ENCODE measurements at places on chromosomes 12 and 14.

GRCh38 chr12:7503686-7504415, at the start of gene CD163:
Gene CD163 (minus strand): TSS chr12:7503777. CDS start chr12:7503690, 87 bp downstream.
- no peak for DNase-seq

- no peak for DNase-seq
Measured at GRCh38 chr14:104852280-104852663, 12.8 kb upstream of the CEP170B start.

GRCh38 chr14:93303659-93304058, 29.2 kb downstream of the BTBD7 start:
- no peak for DNase-seq

- no peak for DNase-seq
Measured at GRCh38 chr12:2494486-2495192, 300.1 kb upstream of the FKBP4 start.

- no peak for DNase-seq
Measured at GRCh38 chr12:120917748-120918147, 13.6 kb upstream of the SPPL3 start.

DNA sequence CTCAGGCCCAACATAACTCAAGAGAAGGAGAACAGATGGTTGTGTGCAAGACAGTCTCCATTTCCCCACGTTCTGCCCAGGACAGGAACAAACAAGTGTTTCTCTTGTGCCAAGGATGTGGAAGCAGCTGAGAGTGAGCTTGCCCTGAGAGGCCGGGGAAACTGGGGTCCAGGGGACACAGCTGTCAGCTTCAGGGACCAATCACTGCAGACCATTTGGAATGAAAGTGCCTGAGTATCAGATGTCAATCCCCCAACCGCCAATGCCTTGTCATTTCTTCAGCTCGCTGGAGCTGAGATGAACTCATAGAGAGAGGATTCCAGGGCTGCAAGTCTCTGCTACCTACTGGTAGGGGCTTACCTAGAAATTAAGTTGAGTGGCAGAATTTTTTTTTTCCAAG, 71.9 kb upstream of the METAP2 start:
- DNase-seq, result peak; percentile 26

DNA sequence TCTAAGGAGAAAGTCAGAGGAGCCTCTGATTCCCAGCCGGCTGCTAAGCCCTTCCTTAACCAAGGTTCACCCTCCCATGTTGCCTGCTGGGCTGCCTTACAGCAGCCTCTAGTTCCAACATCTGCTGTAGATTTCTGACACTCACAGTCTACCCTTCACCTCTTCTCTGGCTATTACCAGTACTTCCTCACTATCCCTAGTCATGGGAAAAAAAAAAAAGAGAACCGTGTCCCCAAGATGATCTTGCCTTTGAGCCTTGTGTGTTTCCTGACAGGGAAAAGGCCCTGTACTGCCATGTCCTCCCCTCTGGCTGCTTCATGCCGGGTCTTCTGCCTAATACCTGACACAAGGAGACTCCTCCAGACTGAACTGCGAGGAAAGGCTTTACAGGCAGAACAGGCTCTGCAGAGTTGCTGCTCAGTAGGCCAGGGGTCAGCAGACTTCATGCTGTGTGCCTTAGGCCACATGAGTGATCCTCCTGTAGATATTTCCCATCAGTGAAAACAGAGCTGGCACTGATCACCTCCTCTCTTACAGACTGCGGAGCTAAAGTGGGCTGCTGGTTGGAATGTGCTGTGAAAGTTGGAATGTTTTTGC, 46.8 kb downstream of the PRKCH start:
- peak; percentile 22 for DNase-seq

GRCh38 chr12:124921200-124922031, 7.0 kb upstream of the UBC start:
- peak; percentile 69 for DNase-seq

GRCh38 chr14:102071283-102071998, 15.4 kb downstream of the HSP90AA1 start:
- no peak for DNase-seq

DNA sequence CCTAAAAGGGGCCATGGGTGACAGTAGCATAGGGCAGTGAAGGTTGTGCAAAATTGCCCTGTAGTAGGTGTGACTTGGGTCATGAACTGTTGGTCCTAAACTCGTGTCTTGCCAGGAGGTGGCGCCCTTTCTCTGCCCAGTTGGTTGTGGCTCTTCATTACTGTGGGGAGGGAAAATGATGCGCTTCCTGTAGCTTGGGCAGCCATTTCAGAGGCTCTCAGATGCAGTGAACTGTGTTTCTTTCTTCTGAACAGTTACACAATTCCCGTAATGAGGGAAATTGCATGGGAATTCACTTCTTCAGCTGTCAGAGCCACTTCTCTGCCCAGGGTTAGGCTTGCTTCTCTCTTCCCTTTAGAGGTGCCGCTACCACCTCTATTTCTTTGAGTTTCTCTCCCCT, 148.1 kb upstream of the NRXN3 start:
- peak; percentile 87 for DNase-seq

DNA sequence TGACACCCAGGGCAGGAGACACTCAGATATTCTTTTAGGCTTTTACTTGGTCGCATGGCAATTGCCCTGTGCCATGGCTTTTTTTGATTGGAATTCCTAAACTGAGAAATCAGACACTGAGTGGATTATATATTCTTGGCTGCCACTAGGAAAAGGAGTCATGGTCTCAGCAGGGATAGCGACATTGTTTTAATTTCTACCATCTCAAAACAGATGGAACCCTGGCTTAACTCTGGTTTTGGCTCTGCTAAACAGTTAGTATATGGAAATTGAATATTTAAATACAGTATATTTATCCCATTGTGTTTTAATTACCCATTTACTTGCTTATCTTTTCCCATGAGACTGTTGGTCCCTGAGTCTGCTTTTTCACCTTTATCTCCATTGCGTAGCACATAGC, 84.0 kb downstream of the DACT1 start:
- no peak for DNase-seq

GRCh38 chr12:124496584-124496983, 70.8 kb downstream of the NCOR2 start:
- no peak for DNase-seq

- no peak for DNase-seq
Measured at GRCh38 chr12:119397540-119397939, 63.0 kb downstream of the CCDC60 start.

DNA sequence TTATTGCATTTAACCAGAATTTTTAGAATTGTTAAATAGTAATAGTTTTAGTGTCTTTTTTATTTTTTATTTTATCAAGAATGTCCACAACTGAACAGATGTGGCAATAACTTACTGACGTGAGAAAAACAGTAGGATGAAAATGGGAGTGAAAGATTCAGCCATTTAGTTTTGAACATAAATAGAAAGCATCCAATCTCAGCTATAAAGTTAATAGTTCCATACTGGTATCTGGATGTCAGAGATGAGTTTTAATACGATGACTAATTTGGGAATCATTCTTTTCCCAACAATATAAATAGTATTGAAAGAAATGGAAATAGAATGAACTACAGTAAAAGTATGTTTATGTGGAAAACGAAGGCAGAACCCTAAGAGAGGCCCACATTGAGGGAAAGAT, 159.4 kb downstream of the EPS8 start:
- DNase-seq, result no peak

GRCh38 chr14:92122351-92122677, 545 bp downstream of the CPSF2 start:
- DNase-seq, result peak; percentile 69

DNA sequence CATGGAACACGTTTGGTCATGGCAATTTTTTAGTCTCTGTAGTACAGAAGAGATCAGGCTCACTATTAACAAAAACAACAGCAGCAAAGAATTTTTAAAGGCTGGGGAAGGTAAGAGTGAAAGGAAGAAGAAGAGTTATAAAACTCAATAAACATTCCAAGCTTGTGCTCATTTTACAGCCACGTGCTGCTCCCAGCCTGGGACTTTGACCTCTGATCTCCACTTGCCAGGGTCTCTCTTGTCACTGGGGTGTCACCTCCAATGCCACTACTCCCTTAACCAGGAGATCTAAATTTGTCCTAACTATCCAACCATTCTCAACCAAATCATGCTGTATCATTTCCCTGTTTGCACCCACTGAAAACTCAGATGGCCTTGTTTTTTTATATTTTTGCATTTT, 605.1 kb downstream of the VRK1 start:
- DNase-seq, result no peak

- DNase-seq, result no peak
Measured at GRCh38 chr12:129009833-129010622, 156.8 kb downstream of the GLT1D1 start.
